ENCODE measurements at places on chromosomes 5 and 9. TPM values are rescaled to one million over a fixed set of nuclear protein-coding genes. Genes with fewer than 3 reads are reported as not detected.

SLC38A9 gene
- 35.6 TPM for total RNA-seq

QRFP gene
- not detected for total RNA-seq

KLHL9 gene
- 29.9 TPM for total RNA-seq

TSTD2 gene
- total RNA-seq: 24.9 TPM

FOXD4L4 gene
- total RNA-seq: 0.51 TPM

COL5A1 gene
- total RNA-seq: 16.1 TPM

KIAA1958 gene
- 15.0 TPM for total RNA-seq

DMAC1 gene
- total RNA-seq: 72.3 TPM

PLAC8L1 gene
- 0.95 TPM for total RNA-seq

SLC25A2 gene
- total RNA-seq: 0.92 TPM

BAAT gene
- 0.53 TPM for total RNA-seq
